HTR-8/SVneo (cell line): ENCODE measurements at places on chromosomes 2 and 18.

GRCh38 chr2:215624423-215624829 is 188.6 kb upstream of the FN1 start:
- no peak for DNase-seq

- no peak for DNase-seq
These were observed 25.5 kb downstream of the CRACDL start for GRCh38 chr2:98910349-98911125.

DNA sequence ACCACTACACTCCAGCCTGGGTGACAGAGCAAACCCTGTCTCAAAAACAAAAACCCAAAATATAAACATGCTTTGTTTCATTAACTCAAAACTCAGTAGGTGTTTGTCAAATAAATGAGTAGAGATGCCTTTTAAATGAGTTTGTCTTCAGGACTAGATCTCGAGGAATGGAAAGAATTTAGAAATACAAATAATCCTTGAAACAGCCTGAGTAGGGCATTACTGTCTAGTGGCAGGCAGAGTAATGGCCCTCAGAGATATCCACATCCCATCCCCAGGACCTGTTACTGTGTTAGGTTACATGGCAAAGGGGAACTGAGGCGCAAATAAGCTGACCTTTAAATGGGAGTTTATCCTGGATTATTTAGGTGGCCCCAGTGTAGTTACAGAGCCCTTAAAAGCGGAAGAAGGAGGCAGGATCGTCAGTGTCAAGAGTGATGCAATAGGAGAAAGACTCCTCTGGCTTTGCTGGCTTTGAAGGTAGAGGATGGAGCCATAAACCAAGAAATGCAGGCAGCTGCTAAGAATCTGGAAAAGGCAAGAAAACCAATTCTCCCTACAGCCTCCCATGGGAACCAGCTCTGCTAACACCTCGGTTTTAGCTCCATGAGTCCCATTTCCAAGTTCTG is 63.0 kb downstream of the CABLES1 start:
- DNase-seq = no peak

GRCh38 chr2:237319887-237320286 is 94.1 kb downstream of the COL6A3 start:
- no peak for DNase-seq

GRCh38 chr2:43851011-43851980 is 12.5 kb downstream of the ABCG8 start:
- DNase-seq = no peak

DNA sequence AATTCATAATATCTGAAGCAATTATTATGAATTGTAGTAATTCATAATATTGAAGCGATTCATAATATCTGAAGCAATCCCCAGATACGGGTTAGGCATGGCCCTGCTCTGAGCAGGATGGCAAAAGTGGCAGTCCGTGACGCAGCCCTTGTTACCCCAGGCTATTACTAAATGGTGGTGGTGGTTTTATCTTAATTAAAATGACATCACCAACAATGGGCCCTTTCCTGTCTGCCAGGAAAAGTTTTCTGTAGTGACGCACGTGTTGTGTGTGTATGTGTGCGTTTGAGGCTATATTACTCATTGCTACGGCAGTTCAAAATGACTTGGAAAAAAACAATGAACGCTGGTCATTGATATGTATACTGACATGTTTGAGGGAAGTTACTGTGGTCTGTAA is 10.6 kb upstream of the MOCOS start:
- no peak for DNase-seq

DNA sequence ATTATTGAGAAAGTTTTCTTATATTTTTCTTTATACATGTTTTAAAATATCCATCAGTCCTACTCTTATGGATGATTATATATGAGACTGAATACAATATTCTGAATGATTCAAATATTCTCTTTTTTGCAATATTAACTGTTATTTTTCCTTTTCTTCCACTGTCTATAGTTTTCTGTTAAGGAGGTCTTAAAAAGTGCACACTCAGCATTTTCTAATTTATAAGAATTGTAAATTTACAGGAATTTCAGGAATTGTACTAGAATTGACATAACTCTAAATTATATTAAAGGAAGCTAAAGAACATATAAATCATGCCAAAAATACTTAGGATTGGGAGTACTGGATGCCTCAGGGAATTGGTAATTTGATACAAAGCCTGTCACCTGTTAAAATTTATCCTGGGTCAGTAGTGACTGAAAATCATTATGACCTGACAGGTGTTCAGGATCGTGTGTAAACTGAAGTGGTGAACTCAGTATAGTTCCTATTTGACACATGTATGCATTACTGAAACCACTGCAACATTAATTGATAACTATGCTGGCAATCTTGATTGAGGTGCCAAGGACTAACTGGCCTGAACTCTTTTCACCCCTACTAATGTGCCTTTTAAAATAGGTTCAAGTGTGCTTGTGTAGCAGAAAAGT is 30.4 kb downstream of the MSTN start:
- DNase-seq = no peak

GRCh38 chr2:64311948-64312621 is 141.9 kb upstream of the LGALSL start:
- peak; percentile 95 for DNase-seq

DNA sequence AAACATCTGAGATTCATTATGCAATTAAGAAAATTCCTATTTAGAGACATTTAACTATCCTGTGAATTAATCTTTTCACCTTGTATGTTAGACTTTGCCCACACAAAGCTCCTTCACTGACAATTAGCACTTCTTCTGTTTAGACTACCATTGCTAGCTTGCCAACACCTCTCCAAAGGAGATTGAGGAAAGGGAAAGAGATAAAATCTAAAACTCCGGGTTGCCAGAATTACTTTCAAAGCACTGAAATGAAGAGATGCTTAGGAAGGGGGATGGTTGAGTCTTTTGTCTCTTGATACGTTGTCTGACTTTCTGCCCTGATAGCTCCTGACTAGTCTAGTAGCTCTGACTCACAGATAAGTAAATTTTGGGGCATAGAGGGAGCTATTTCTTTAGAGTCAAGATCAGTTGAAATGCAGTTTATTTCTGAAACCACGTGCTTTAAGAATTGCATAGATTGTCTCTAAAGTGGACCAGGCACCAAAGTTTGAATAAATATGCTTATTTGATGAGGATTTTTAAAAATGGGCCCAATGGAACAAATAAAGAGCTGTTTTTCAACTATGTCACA is 74.1 kb upstream of the DSEL start:
- DNase-seq = no peak
